Stimulated activated CD4-positive, alpha-beta T cell treated with anti-CD3 and anti-CD28 coated beads, Interleukin-4, amount 100 ng/mL, for 48 hours (primary cell): ENCODE measurements at places on chromosomes 12 and 14.

GRCh38 chr14:97543816-97544215 is 746.6 kb downstream of the VRK1 start:
- no peak for DNase-seq

DNA sequence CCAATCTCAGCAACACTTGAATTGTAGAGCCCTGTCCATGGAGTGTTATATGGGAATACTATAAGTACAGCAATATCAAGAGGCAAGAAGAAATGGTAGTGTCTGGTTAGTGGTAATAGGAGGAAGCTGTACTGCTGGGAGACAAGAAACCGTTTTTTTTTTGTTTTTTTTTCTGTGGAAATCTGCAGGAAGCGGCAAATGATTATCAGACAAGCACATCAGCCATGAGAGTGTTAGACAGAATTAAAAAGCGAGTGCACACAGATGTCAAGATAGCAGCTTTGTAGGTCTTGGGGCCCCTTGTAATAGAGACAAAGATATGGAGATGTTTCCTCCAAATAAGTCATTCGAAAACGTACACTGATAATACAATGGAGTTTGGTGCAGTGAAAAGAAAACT is 6.7 kb downstream of the TESPA1 start:
- no peak for DNase-seq

GRCh38 chr12:69129564-69129963 is 109.8 kb upstream of the CPSF6 start:
- no peak for DNase-seq

DNA sequence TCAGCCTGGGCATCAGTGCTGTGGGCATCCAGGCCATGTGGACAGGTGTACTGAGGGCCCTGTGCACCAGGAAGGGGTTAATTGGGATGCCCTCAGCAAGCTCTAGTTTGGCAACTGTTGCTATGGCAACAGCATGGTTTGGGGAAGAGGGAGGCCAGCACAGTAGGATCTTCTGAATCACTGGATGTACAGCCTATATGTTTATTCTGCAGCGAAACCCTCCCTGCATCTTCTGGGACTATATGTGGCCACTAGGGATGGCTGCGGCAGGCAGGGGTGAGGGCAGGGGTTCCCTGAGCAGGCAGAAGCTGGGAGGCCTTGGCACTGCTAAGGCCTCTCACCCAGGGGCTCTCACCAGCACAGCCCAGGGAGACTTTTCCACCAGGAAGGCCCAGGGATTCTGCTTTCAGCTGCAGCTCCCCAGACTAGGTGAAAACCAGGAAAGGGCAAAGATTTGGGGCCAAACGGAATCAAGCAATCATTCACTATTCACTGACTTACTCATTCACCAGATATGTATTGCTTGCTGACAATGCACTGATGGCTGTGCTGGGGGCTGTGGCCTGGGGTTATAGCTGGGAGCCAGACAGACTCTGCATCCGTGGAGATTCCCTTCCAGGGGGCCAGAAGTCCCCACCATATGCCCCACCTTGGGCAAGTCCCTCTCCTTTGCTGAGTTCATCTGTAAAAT is 42.8 kb downstream of the IRF2BPL start:
- no peak for DNase-seq

DNA sequence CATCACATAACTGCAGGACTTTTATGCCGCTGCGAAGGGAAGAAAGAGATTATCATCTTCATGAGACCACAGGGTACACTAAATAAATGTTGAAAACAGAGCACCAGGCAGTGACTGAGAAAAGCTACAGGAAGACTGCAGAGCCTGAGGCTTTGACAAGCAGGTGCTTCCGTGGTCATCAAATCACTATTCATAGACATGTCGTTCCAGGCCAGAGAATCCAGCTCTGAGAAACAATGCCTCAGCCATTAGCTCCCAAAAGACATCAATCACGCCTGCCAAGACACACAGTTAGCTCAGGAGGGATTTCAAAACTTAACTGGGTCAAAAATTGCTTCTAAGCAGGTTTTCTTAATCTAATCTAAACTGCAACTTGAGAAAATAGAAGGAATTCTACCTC is 47.2 kb upstream of the GARIN6 start:
- DNase-seq: no peak

GRCh38 chr12:86772696-86773095 is 516.5 kb upstream of the MGAT4C start:
- no peak for DNase-seq

DNA sequence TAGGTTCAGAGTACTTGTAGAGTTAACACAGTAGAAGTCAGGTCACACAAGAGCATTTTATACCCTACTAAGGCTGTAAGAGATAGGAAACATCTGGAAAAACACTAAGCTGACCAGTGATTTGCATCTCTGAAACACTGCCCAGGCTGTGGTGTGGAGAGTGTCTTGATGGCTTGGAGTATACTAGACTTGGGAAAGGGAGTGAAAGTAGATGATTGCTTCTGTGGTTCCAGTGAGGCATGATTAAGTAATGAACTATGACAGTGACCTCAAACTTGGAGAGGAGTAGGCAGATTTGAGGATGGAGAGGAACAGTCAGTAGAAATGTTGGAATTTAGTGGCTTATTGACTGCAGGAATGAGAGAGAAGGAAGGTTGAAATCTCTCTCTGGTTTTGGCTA is 201.2 kb downstream of the FLRT2 start:
- no peak for DNase-seq

DNA sequence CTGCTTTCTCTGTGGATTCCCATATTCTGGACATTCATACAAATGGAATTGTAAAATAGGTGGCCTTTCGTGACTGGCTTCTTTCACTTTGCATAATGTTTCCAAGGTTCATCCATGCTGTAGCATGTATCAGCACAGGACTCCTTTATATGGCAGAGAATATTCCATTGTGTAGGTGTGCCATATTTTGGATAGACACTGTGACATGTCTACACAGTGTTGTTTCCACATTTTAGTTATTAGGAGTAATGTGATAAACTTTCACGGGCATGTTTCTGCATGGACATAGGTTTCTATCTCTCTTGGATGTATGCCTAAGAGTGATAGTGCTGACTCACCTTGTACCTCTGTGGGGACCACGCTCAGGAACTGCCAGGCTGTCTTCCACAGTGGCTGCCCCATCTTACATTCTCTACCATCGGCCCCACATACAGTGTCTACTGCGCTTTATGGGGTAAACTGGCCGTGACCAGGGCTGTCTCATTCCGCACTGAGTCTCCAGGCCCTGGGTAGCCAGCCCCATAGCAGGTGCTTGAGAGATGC is 7.1 kb upstream of the KRT84 start:
- DNase-seq: no peak

- DNase-seq: no peak
These were observed 228.0 kb downstream of the NELL2 start for GRCh38 chr12:44647917-44648690.

GRCh38 chr12:116096874-116097273 is 180.6 kb downstream of the MED13L start:
- no peak for DNase-seq

DNA sequence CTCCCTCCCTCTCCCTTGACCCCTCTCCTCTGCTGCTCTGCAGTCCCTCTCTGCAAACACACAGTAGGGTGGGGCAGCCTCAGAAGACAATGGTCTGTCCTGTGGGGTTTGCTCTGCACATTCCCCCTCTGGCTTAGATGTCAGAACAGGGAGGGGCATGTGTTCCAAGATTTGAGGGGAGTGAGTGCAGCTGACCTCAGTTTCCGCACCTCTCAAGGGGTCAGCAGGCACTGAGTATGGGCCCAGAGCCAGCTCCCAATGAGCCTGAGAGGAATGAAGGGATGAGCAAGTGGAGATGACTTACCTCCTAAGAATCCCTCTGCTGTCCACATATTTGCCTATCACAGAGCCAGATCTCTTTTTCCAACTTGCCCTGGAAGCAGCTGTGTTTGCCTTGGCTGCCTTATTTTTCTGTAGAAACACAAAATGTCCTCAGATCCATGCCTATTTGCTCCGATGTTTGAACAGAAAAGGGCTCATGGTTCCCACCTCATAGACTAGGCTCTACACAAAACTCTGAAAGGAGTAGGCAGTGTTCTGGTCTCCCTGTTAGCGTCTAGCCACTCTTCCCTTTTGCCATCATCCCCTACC is 111.4 kb downstream of the CRACR2A start:
- DNase-seq: no peak

GRCh38 chr14:105881021-105881930 is 354.9 kb downstream of the TMEM121 start:
- DNase-seq: no peak

DNA sequence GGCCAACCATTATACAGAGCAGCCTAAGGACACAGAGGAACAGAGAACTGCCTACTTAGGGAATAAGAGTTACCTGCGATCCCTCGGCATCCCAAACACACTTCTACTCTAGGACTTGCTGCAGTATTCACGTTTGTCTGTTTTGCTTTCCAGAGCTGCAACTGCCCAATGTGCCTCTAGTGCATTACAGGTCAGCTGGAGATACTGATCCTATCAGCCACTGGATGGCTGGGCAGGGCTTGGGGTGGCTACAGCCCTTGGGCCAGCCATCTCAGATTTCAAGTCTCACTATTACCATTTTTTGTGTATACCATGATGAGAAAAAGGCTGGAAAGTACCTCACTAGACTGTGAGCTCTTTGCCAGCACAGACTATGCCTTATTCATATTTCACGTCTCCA is 4.6 kb downstream of the ARF3 start:
- DNase-seq: no peak

- no peak for DNase-seq
These were observed 62.1 kb downstream of the ACACB start for GRCh38 chr12:109178532-109178931.

- no peak for DNase-seq
These were observed 127.2 kb downstream of the BBS10 start for GRCh38 chr12:76220980-76221379.

GRCh38 chr12:8664228-8664913 is 1.7 kb upstream of the MFAP5 start:
- no peak for DNase-seq

DNA sequence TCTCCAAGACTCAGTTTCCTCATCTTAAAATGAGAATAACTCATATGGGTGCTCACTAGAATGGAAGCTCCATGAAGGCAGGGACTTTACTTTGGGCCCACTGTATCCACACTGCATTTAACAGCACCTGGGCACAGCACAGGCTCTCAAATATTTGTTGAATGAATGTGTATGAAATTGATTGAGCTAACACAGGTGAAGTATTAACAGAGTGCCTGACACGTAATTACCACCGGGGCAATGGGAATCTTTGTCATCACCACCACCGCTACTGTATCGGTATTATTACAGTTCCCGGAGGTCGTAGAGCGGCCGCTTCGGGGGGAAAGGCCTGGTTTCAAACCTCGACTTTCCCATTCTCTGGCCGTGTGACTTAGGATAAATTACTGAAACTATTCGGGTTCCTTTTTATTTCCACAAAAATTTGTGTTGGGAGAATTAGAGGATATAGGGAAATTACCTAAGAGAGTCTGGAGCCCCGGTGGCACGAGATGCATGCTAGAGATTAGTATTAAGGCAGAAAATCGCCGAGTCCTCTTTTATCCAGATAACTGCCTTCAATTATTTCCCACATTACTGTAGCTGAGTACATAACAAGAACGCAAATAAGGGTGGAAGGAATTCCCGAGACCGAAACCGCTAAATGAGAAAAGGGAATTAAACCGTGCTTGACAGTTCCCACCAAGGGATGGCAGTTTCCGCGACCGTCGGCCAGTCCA is 1.0 kb upstream of the RIC8B start:
- DNase-seq: no peak

DNA sequence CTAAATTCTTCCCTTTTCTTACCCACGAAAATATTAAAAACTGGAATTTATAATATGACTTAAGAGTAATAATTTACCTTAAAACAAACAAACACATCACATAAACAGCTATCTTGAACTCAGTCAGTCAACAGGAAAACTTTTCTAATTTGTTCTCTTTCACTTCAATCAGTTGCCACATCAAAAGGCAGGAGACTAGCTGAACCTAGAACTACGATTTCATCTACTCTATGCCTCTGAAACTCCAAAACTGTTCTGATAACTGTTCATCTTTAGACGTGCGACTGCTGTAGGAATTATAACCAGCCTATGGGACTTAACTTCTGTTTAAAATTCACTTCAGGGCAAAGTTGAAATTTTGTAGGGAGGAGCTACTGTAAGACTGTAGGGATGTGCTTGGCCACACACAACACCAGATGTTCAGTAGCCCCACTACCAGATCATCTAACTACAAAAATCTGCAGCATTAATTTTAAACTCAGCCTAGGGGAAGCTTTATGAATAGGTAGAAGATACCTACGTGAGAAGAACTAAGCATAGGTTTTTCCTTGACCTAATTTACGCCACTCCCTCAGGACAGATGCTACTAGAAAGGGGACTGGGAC is 7.6 kb upstream of the RAD51AP1 start:
- no peak for DNase-seq

- DNase-seq: no peak
These were observed 61.5 kb downstream of the IQSEC3 start for GRCh38 chr12:128079-128478.

DNA sequence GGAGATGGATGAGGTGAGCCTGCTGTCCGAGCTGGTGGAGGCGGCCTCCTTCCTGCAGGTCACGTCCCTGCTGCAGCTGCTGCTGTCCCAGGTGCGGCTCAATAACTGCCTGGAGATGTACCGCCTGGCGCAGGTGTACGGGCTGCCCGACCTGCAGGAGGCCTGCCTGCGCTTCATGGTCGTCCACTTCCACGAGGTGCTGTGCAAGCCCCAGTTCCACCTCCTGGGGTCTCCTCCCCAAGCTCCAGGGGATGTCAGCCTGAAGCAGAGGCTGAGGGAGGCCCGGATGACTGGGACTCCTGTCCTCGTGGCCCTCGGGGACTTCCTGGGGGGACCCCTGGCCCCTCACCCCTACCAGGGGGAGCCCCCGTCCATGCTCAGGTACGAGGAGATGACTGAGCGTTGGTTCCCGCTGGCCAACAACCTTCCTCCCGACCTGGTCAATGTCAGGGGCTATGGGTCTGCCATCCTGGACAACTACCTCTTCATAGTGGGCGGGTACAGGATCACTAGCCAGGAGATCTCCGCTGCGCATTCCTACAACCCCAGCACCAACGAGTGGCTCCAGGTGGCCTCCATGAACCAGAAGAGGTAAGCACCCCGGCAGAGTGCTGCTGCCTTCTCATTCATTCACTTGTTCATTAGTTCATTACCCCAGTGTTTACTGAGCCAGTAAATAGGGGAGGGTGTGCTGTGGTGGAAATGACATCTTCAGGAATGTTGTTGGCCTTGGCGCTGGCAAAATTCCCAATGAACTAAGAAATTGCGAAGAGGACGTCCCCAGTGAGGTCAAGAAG is 774 bp upstream of the MANSC4 start:
- no peak for DNase-seq

GRCh38 chr12:114253976-114254778 is 151.8 kb downstream of the TBX5 start:
- DNase-seq: no peak
